HepG2 (cell line): ENCODE measurements at places on chromosomes 2 and 18.

- DNase-seq = no peak
These were observed 112.6 kb downstream of the ZBTB7C start for GRCh38 chr18:48296581-48296980.

DNA sequence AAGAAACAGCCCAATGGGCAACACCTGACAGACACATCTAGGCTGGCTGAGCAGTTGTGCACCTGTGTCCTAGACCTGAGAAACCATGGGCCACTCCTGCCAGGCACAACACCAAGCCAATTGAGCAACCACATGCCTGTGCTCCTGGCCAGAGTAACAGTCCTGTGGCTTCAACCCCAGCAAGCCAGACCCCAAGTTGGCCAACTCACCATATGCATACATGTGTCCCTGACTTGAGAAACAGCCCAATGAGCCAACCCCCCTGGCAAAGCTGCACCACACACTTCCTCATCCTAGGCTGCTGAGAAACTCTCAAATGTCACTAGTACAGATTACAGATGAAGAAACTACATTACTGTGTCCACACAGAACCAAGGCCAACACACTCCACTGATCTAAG, 36.6 kb downstream of the USP34 start:
- no peak for DNase-seq

GRCh38 chr2:136319237-136319636, 201.3 kb upstream of the CXCR4 start:
- DNase-seq = no peak

GRCh38 chr18:56067969-56068671, 480.1 kb upstream of the TCF4 start:
- DNase-seq = no peak

DNA sequence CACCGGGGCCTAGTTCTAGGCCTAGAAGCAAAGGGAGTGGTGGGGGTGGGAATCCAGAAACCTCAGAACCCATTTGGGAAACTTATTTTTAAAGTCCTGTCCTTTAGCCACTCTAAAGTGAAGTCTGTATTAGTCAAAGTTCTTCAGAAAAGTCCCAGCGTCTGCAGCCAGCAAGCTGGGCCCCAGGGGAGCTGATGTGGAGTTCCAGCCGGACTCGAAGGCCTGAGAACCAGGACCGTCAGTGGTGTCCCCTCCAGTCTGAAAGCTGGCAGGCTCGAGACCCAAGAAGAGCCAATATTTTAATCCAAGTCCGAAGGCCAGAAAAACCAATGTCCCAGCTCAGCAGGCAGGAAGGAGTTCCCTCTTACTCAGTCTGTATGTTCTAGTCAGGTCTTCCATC, 32.4 kb downstream of the ID2 start:
- no peak for DNase-seq

DNA sequence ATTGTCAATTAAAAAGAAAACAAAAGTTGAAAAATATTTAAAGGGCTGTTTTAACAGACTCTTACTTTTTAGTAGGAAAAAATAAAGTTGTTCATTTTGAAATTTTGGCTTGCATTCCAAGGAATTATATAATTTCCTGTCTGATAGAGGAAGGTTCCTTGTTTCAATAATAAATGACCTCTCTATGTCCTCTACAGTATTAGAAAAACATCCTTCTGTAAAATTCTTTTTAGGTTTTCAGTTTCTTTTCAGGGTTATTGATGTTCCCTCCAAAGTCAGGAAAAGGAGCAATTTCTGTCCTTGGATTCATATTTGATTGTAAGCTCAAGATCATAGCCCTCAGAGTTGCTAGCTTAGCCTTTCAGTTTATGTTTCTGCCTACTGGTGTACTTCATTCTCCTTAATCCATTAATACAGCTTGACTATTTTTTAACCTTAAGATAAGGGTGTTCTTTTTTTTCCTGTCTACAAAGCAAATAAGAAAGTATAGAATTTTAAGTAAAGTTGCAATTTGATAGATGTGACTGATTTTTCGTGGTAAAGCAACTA, 125.2 kb upstream of the COL3A1 start:
- DNase-seq = no peak

GRCh38 chr2:101124643-101125366, 26.4 kb downstream of the TBC1D8 start:
- DNase-seq = peak; percentile 96

DNA sequence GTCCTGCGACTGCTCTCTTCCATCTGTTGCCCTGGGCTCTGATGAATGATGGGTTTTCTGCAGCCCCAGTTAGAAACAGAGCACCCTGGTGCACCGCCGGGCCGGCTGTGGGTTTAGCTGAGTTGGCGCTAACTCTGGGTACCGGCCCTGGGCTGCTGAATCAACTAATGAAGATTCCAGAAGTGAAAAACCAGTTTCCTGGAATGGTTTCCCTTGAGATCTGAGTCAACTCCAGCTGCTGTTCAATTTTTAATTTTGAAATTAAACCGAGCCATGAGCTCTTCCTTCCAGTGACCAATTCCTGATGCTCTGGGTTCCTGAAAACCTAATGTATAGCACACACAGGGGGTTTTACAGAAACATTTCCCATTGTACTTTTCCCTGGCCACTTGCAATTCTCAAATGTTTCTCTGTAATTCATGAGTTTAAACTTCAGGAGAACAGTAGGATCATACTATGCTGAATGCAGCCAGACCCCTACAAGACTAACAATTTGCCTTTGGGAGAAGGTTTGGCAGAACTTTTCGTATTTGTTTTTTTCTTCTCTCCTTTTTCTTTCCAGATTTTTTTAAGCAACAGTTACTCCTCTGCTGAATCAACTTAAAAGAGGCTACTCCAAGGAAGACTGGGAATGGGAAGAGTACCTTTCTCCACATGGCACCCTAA, 5.5 kb downstream of the COL6A3 start:
- DNase-seq = no peak

- no peak for DNase-seq
These were observed 304.8 kb downstream of the TRIB2 start for GRCh38 chr2:13021470-13021957.

DNA sequence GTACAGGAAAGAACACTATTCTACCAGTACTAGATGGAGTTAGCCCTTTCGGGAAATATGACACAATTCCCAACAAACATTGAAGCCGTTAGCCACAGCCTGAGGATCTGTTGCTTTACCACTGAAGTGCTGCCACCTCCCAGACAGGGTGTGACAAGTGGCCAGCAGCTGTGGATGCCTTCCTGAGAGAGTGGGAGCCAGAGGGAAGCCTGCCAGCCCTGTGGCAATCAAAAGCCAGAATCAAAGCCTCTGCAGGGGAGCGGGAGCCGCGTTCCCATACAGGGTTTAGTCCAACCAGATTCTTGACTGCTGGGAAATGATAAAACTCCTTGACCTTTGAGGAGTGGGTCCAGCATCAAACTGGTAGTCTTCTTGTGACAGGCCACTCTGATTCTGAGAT, 38.0 kb downstream of the SLC4A1AP start:
- no peak for DNase-seq

GRCh38 chr18:75586130-75586889, 158.8 kb upstream of the SMIM21 start:
- DNase-seq = no peak

DNA sequence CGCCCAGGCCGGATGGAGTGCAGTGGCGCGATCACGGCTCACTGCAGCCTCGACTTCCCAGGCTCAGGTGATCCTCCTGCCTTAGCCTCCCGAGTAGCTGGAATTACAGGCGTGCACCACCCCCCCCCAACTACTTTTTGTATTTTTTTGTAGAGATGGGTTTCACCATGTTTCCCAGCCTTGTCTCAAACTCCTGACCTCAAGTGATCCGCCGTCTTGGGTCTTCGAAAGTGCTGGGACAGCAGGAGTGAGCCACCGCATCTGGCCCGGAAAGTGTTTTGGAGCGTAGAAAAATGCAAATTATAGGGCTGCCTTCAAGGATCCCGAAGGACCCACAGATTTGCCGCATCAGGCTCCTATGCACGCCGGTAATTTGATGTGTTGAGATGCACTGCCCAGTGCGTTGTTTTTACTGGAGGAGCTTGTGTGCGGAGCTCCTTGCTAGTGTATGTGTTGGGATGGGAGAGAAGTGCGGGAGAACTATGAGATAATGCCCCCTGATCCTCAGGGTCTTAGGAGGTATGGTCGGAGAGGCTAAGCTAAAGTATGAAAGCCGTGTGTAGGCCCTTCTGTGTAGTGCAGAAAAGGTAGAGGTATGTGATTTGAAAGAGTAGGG, 1.2 kb upstream of the CLASP1 start:
- no peak for DNase-seq

DNA sequence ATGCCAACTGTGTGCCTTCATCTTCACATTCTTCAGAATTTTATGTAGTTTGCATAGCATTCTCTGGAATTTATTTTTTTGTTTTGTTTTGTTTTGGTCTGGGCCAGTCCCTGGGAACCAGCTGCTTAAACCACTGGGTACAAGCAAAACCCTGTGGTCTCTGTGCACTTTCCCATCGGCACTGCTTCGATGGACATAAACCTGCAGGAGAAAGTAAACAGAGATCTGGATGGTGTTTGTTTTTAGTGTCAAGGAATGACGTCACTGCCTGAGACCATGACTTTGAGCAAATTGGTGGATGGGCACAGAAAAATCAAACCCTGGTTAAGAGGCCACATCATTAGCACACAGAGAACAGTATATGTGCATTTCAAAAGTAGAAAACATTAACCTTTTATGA, 64.7 kb upstream of the RASGRP3 start:
- DNase-seq = peak; percentile 15

DNA sequence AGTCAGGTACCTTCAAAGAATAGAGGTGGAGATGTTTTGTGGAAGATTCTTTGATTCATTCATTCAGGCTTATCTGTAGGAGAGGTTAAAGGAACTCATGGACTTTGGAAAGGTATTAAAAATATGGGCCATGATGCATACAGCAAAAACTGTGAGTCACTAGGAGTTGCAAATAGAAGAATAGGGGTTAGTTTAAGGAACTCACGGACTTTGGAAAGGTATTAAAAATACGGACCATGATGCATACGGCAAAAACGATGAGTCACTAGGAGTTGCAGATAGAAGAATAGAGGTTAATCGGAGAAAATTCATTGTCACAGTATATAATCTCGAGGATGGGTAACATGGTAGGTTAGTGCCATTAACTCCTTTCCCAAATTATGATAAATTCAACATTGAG, 41.2 kb downstream of the SLC9A2 start:
- DNase-seq = peak; percentile 13

DNA sequence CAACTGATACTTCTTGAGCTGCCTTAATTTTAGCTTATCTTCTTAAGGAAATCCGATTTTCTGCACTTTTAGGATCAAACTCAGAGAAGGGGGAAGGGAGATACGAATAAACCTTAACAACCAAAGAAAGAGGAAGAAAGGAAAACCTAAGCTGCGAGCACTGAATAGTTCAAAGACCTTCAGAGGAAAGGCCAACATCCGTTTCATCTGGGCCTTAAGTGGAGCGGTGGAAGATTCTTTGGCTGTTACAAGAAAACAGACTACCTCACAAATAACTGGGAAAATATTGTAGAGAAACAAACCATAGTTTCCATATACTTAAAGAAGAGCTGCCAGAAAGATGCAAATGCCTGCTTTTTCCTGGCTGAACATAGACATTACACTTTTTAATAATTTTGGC, 43.6 kb downstream of the VIT start:
- no peak for DNase-seq

- no peak for DNase-seq
These were observed 5.5 kb downstream of the APLF start for GRCh38 chr2:68472796-68473414.

- DNase-seq = no peak
These were observed 5.6 kb downstream of the CPSF3 start for GRCh38 chr2:9428965-9429577.
